ENCODE measurements at places on chromosomes 4 and X. TPM values are rescaled to one million over a fixed set of nuclear protein-coding genes. Genes with fewer than 3 reads are reported as not detected.

DNA sequence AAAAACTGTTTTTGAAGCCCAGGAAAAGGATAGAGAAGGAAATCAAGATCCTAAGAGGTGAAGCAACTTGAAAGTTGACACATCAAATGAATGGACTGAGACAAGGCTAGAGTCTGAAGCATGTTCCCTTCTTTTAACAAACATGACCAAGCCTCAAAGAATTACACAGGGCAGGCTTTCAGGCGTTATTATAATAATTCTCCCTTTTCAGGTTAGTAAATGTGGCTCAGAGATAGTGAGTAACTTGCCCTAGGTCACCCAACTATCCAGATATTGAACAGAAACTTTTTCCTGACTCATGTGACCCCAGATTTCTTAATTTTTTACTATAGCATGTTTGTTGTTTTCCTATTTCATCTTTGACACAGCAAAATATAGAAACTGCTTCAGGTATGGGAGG, 91.7 kb downstream of the PPP1R2C start:
- H3K4me3 ChIP-seq = no peak overlapping the region
- H3K27me3 ChIP-seq = no peaks in the 10 kb centered on the region
- H3K36me3 ChIP-seq = no peaks in the 10 kb centered on the region
- no peak for DNase-seq

DNA sequence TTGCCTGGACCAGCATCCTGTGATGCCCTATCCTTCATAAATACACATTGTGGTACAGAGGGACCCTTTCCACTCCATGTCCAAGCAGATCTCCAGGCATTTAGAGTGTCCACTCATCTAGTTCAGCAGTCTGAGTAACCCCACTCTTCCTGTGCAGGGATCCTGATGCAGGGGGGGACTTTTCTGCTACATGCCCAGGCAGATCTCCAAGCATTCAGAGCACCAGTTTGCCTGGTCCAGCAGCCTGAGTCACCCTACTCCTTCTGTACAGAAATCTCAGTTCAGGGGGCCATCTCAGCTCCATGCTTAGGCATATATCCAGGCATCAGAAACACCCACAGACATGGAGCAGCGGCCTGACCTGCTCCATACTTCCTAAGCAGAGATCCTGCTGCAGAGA, 1089.8 kb downstream of the FAT4 start:
- H3K27me3 ChIP-seq = no peaks in the 10 kb centered on the region
- DNase-seq = no peak
- H3K36me3 ChIP-seq = no peaks in the 10 kb centered on the region

DNA sequence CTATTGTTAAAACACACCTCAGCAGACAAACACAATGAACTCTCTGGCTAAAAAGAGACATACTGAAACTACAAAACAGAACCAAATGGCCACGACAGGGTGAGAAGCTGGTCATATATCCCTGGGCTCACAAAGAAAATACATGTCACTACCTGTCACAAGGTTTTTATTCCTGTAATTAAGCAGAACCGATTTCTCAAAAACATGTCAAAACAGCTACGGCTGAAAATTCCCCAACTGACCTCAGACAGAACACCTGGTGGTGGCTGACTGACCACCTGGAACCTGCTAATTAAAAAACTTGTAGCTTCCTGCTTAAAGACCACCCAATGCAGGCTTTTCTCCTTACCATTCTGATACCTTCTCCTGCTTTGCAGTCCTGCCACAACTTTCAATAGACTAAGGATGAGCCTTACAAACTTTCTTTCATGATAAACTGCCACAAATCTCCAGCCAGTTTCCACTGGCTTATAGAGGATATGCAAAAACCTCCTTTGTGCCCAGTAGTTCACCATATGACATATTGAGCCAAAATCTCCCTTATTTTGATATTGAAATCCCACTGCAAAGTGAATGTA, 571.9 kb downstream of the SPOCK3 start:
- H3K36me3 ChIP-seq = no peaks in the 10 kb centered on the region
- H3K27me3 ChIP-seq = no peaks in the 10 kb centered on the region
- H3K4me1 ChIP-seq = peaks cover 9% of the 10 kb centered on the region
- no peak overlapping the region for H3K4me3 ChIP-seq
- DNase-seq = no peak

SSX4 gene
- not detected for total RNA-seq

MAGEB2 gene
- total RNA-seq = not detected

- no peak overlapping the region for H3K27ac ChIP-seq
- H3K4me1 ChIP-seq = no peaks in the 10 kb centered on the region
- no peak for DNase-seq
- H3K36me3 ChIP-seq = no peaks in the 10 kb centered on the region
Observed at GRCh38 chr4:31094474-31094873, 374.3 kb downstream of the PCDH7 start.

DNA sequence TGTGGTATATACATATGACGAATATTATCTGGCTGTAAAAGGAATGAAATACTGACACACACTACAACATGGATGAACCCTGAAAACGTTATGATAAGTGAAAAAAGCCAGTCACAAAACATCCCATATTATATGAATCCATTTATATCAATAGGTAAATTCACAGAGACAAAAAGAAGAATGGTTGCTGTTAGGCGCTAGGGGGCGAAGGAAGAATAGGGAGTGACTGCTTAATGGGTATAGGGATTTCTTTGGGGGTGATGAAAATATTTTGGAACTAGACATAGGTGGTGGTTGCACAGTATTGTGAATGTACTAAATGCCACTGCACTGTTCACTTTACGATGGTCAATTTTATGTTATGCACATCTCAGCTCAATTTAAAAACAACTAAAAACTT, 96.4 kb upstream of the EGFL6 start:
- no peak overlapping the region for H3K27ac ChIP-seq
- DNase-seq = no peak
- H3K36me3 ChIP-seq = no peaks in the 10 kb centered on the region
- H3K27me3 ChIP-seq = no peaks in the 10 kb centered on the region
- no peaks in the 10 kb centered on the region for H3K4me1 ChIP-seq

DNA sequence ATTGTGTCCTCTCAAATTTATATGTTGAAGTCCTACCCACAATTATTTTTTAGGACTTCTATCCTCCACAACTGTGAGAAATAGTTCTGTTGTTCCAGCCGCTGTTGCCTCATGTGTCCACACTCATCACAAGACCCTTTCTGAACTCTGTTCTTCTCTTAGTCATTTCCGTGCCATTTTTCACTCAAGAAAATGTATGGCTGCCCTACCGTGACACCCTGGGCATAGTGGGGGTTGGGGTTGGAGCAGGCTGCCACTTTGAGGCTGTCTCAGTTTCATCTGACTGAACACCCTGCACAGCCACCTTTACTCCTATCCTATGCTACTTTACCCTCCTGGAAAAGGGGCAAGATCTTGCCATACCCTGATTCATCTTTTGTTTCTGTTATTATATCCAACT, 319.1 kb downstream of the TENM3 start:
- H3K4me1 ChIP-seq = peaks cover 55% of the 10 kb centered on the region
- no peaks in the 10 kb centered on the region for H3K27me3 ChIP-seq
- no peak overlapping the region for H3K4me3 ChIP-seq
- H3K27ac ChIP-seq = no peak overlapping the region

TMEM31 gene
- not detected for total RNA-seq

- H3K27me3 ChIP-seq = no peaks in the 10 kb centered on the region
- no peak overlapping the region for H3K27ac ChIP-seq
- DNase-seq = no peak
- no peaks in the 10 kb centered on the region for H3K36me3 ChIP-seq
Observed at GRCh38 chrX:117838581-117839331, 277.9 kb downstream of the KLHL13 start.

GRCh38 chr4:137309424-137309823, 222.9 kb downstream of the PCDH18 start:
- H3K27ac ChIP-seq = no peak overlapping the region
- no peaks in the 10 kb centered on the region for H3K4me1 ChIP-seq
- no peak overlapping the region for H3K4me3 ChIP-seq
- no peak for DNase-seq

- H3K36me3 ChIP-seq = no peaks in the 10 kb centered on the region
- H3K27me3 ChIP-seq = no peaks in the 10 kb centered on the region
- DNase-seq = no peak
- no peak overlapping the region for H3K4me3 ChIP-seq
- no peaks in the 10 kb centered on the region for H3K4me1 ChIP-seq
Observed at GRCh38 chr4:169136796-169137557, 126.9 kb upstream of the CBR4 start.

GRCh38 chrX:15769300-15769954, 20.9 kb upstream of the ZRSR2 start:
- H3K27me3 ChIP-seq = no peaks in the 10 kb centered on the region
- no peak overlapping the region for H3K4me3 ChIP-seq
- DNase-seq = peak; percentile 39
- H3K4me1 ChIP-seq = peaks cover 9% of the 10 kb centered on the region
- H3K27ac ChIP-seq = peak overlapping the region; percentile 81
- no peaks in the 10 kb centered on the region for H3K36me3 ChIP-seq

- peak overlapping the region; percentile 73 for H3K4me3 ChIP-seq
- H3K36me3 ChIP-seq = no peaks in the 10 kb centered on the region
- peaks cover 18% of the 10 kb centered on the region for H3K4me1 ChIP-seq
Observed at GRCh38 chr4:38866973-38867477, 581 bp upstream of the FAM114A1 start.

GRCh38 chrX:27883468-27884092, 75.8 kb downstream of the MAGEB10 start:
- H3K27ac ChIP-seq = no peak overlapping the region
- peaks cover 74% of the 10 kb centered on the region for H3K27me3 ChIP-seq
- H3K36me3 ChIP-seq = no peaks in the 10 kb centered on the region
- no peak overlapping the region for H3K4me3 ChIP-seq
- DNase-seq = peak; percentile 43

DNA sequence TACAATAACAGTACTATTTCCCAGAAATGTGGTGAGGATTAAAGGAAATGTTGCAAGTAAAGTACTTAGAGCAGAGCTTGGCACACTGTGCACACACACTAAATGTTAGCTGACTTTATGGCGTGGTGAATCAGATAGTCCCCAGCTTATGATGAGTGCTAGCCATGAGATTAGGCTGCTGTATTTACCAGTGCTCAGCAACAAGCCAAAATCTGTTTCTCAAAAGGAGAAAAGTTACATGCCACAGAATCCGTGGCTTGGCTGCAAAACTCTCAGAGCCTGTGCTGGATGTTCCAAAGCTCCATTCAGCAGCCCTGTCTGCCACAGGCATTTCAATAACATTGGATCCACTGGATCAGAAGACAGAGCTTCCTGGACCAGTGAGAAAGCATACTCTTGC, 12.8 kb upstream of the STBD1 start:
- no peak overlapping the region for H3K27ac ChIP-seq
- H3K36me3 ChIP-seq = no peaks in the 10 kb centered on the region
- no peak overlapping the region for H3K4me3 ChIP-seq

DNA sequence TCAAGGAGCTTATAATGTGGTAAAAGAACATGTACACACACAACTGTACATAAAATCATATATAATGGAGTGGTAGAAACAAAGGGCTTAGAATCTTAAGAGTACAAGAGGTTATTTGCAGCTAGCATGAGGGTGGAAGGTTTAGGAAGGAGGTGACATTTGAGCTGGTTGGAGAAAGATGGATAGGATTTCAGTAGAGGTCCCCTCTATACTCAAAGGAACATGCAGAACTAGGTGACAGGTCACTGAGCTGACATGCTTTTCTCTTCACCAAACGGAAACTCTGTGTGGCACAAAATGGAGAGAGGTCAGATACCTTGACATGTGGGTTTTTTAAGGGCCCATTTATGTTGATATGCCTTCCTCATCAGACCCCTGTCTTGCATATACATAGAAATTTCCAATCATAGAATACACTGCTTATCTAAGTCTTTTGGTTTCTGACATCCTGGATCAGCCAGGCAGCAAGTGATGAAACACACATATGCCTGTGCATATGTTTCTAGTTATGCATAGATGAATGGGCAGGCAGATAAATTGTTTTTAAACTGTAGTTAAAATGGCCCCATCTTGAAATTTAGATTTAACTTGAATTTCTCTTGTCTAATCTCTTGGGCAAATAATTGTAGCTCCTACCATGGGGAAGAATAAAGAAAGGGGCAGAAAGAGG, 29.3 kb downstream of the CLCN5 start:
- no peaks in the 10 kb centered on the region for H3K4me1 ChIP-seq
- H3K27ac ChIP-seq = no peak overlapping the region
- no peaks in the 10 kb centered on the region for H3K27me3 ChIP-seq
- no peak overlapping the region for H3K4me3 ChIP-seq

GRCh38 chr4:53450773-53451172, 73.3 kb downstream of the FIP1L1 start:
- H3K27me3 ChIP-seq = no peaks in the 10 kb centered on the region
- H3K27ac ChIP-seq = no peak overlapping the region
- peaks cover 7% of the 10 kb centered on the region for H3K4me1 ChIP-seq
- no peak overlapping the region for H3K4me3 ChIP-seq

GRCh38 chr4:139689093-139689722, 23.6 kb downstream of the MGST2 start:
- H3K4me1 ChIP-seq = no peaks in the 10 kb centered on the region
- no peak for DNase-seq
- no peak overlapping the region for H3K4me3 ChIP-seq
- no peaks in the 10 kb centered on the region for H3K36me3 ChIP-seq
- no peak overlapping the region for H3K27ac ChIP-seq

DNA sequence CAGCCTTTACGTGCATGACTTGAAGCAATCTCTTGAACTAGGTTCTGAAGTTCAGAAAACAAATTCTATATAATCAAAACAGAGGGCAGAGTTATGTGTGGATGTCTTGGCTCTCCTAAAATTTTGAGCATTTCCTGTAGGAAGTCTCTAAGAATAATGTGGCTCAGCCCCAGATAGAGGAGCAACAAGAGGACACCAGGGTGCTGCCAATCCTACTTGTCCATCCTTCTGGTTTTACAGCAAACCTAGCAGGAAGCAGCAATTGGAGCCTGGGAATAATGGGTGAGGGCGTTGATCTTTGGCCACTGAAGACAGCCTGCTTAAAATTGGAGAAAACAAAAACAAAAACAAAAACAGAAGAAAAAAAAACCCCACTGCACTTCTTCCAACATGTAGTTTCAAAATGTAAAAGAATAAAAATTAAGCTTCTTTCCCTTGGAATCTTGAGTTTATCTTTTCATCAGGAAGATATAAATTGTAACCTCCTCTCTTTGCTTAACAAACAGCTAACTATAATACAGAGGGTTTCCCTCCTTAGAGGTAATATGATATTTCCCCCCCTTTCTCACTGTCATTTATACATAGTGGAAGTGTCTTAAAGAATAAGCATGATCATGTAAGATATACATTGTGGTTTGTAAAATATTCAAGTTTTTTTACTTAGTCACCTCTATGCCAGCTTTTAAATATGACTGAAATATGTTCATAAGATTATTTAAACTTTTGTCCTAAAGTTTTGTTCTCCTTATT, 130.6 kb downstream of the FBXO8 start:
- H3K36me3 ChIP-seq = no peaks in the 10 kb centered on the region
- H3K4me3 ChIP-seq = no peak overlapping the region
- peak; percentile 54 for DNase-seq

DHX15 gene
- 336 TPM for total RNA-seq
